ENCODE measurements at places on chromosomes 5 and 9.

GRCh38 chr9:110977259-110977709 is 61.0 kb downstream of the LPAR1 start:
- no peak for DNase-seq

DNA sequence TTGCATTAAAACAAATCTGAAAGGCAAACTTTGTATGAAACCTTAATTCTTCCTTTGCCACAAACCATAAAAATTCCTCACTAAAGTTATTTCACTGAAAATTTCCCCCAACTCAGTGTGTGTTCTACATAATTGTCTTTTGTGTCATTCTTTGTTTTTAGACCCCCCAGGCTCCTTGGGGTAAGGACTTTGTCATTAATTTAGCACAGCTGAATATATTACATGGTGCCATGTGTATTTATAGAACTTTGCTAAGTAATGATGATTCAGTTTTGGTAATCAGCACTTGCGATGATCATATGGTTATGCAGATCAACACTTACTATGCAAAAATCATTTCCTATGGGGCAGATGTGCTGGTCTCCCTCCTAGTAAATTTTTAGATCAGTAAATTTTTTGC is 712.1 kb upstream of the MEF2C start:
- no peak for DNase-seq

DNA sequence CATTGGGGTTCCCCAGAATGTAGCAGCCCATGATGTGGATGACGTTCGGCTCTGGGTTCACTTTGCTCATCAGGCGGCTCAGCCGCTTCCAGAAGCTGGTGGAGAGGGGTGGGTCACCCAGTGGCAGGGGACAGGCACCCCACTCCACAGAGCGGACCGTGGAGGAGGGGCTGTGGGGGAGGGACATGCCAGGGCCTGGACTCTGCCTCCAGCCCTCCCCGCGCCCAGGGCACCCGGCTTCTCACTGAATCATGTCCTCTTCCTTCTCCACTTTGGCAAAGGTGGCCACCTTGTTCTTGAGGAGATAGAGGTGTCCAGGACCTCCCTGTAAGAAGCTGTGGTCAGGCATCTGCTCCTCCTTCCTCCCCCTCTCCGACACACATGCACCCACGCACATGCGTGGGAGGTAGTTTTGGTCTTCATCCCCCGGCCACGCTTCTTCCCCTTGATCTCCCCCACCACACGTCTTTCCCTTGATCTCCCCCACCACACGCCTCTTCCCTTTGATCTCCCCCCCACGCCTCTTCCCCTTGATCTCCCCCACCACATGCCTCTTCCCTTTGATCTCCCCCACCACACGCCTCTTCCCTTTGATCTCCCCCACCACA is 8.9 kb upstream of the ENTPD8 start:
- no peak for DNase-seq

GRCh38 chr9:136947955-136948510 is 3.0 kb downstream of the C8G start:
- no peak for DNase-seq

DNA sequence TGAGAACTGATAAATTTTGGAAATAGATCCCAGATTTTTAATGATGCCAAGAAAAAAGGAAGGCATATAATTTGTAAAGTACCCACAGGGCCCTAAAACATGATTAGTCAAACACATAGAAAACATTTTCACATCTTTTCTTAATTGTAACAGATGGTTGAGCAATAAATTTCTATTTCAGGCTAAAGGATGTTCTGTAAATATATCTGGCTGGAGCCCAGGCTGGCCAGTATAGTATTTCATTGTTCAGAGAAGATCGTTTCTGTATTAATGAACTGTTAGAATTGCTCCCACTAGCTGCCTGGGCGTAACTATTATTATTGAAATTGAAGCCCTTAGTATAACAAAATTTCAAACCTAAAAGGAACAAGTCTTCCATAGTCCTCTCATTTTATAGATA is 105.3 kb upstream of the SMC2 start:
- DNase-seq, result peak; percentile 7

DNA sequence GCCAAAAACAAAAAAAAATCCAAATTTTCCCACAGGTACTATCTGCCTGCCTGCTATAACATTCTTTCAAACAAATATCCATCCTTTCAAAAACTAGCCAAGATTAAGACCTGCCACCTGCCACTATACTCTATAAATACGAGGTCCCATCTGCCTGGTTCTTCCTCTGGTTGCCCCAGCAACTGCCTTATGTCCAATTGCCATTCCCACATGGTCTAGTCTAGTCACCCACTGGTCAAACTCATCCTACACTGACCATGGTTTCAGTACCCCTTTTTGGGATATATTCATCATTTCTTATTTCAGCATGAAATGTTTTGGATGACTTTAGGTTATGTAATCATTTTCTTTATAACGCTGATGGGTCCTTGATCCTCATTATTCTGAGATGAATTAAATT is 95.1 kb upstream of the CCNG1 start:
- no peak for DNase-seq

DNA sequence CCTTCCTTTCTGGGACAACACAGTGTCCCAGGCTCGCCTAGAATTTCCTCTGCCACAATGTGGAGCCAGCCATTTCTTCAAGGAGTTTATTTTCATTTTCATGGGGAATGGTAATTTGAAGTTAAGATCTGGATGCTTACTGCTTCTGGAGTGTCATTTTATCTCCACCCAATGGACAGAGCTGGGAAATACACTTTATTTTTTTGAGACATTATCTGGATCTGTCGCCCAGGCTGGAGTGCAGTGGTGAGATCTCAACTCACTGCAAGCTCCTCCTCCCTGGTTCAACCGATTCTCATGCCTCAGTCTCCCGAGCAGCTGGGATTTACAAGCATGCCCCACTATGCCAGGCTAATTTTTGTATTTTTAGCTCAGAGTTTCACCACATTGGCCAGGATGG is 12.7 kb upstream of the THG1L start:
- DNase-seq, result peak; percentile 65

DNA sequence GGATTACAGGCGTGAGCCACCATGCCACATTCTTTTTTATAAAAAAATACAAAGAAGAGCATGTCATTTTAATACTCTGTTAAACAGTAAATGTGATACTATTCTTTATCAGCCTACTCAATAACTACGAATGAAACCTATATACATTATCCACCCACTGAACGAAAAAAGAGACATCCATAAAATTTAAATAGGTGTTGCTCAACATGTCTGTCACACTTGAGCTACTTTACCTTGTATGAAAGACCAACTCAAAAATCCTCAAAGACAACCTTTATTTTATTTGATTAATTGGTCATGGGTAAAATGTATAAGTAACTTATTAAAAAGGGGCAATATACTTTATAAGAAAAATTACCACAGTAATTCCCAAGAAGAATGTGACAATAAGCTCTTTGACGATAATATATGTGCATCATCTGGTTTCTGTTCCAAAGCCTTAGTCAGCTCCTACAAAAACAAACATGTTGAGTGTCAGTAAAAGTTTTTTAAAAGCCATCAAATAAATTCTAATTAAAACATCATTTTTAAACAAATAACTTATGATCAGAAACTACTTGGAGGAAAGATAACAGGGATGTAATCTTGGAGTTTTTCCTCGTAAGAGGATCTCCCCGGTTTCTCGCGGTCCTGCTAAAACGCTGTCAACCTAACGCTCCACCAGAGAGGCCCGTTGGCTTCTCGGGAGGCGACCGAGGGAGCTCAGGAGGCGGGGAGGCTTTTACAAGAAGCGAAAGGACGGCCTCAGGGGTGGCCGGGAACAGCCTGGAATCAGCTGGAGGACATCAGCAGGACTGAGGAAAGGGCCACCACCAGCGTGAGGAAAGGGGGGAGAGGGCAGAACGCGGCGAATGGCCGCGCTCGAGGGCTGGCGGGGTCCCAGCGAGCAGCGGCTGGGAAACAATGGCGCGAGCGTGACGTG is 13.5 kb upstream of the ANKRD18B start:
- DNase-seq, result peak; percentile 89

GRCh38 chr5:172846677-172847076 is 12.6 kb downstream of the ERGIC1 start:
- DNase-seq, result no peak

GRCh38 chr5:127446626-127447025 is 70.8 kb upstream of the PRRC1 start:
- DNase-seq, result no peak

DNA sequence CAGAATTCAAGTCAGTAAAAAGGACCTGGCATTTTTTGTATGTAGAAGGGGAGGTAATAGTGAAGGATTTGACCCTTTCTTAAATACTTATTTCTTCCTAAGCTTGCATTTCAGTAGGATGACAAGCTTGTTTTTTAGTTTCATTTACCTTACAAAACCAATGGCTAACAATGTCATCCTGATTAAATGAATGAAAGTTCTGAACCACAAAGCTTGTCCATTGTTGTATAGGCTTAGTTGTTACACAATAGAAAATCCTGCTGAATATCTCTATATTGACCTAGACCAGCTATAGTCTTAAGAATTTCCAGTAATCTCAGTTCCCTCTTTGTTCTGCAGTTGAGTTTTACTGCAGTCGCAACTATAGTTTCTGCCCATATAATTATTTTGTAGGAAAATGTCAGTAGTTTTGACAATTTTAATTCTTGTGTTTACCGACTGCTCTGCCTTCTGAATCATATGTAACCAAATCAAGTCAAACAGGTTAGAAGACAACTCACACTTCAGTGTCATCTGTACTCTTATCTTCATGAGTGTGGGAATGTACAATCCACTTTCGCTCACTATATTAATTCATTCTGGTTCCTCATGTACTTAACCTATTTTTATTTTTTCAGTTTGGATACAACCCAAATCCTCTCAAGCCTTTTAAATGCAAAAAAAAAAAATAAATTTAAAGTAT is 195.7 kb downstream of the CD180 start:
- DNase-seq, result no peak

GRCh38 chr5:20649966-20650365 is 662.0 kb upstream of the CDH18 start:
- peak; percentile 23 for DNase-seq

Measured in muscle of arm (tissue), 14 donors.